T-helper 9 cell (primary cell): ENCODE measurements at places on chromosomes 3 and 15.

DNA sequence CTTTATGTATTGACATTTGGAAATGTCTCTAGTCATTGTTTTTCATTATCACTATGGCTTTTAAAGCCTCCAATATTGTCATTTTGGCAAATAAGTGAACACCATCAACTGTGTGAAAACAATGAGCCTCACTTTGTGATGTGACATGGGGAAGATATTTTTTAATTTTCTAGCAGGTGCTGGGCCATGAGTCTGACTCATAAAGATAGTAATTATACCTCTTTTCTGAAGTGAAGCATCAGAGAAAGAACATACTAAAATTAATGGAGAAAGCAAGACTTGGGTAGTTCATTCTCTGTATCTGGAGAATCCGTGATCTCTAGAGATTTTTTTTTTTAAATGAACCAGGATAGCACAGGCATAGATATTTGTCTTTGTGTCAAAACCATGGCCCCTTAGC is 100.8 kb downstream of the CCNL1 start:
- DNase-seq = no peak

DNA sequence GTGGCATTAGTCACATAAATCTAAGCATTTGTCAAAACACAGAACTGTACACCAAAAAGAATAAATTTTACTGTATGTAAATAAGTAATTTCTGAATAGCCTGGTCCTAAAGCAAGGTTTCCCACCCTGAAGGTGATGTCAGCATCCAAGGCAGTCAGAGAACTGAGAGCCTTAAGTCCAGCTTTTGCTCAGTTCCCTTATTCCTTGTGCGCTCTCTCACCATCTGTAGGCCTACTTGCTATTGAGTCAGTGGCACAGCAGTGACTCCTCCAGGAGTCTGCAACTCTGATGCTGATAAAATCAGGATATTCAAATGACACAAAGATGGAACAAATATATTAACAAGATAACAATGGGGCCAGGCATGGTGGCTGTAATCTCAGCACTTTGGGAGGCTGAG is 22.3 kb downstream of the VPS39 start:
- no peak for DNase-seq

GRCh38 chr3:12188328-12188648 is 29.6 kb upstream of the TIMP4 start:
- DNase-seq = no peak

GRCh38 chr3:120931593-120931992 is 23.6 kb downstream of the STXBP5L start:
- DNase-seq = no peak

- DNase-seq = no peak
Measured at GRCh38 chr3:115708540-115708939, 85.2 kb downstream of the GAP43 start.

DNA sequence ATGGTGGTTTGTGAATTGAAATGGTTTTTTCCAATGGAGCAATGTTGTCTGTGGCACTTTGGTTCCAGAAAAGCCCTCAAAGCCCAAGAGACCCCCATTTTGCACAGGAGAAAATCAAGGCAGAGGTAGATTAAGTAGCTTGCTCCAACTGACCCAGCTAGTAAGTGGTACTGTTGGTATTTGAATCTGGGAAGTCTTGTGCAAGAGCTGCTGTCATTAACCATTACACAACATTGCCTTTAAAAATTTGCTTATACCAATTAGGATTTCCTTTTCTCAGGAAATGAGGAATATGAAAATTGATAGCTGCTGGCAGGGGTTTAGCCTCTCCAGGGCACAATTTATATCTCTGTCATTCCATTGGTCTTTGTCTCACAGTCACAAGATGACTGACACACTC is 102.4 kb upstream of the UBE3A start:
- no peak for DNase-seq

GRCh38 chr15:57387564-57388076 is 11.3 kb downstream of the CGNL1 start:
- no peak for DNase-seq

GRCh38 chr3:150035301-150035779 is 64.6 kb upstream of the PFN2 start:
- DNase-seq = no peak

- DNase-seq = no peak
Measured at GRCh38 chr3:54760201-54760600, 167.7 kb downstream of the LRTM1 start.

DNA sequence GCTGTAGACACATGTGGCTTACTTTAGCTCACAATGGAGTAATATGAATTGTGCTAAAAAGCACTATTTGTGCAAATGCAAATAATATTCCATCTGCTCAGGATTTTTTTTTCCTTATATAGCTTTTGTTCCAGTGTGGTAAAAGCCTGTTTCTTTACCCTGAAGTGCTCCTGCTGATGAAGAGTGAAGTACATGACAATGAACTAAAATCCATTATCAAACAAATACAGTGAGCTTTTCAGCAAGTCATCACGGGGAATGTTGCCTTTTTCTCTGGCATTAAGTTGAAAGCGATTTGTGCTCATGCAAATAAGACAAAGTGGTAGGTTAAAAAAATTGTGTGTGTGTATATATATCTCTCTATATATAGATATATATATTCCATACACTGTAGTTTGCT is 28.6 kb upstream of the CCDC39 start:
- DNase-seq = no peak

GRCh38 chr3:183350164-183350563 is 78.3 kb downstream of the MCF2L2 start:
- no peak for DNase-seq

DNA sequence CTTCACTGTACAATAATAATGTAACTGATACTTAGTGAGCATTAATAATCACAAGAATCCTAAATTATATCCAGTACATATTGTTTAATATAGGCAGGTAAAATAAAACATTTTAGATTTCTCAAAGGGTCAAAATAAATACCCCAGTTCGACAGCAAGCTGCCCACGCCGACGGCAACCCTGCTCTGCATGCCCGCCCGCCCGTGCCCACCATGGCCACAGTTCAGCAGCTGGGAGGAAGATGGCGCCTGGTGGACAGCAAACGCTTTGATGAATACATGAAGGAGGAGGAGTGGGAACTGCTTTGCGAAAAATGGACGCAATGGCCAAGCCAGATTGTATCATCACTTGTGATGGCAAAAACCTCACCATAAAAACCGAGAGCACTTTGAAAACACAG is 22.9 kb downstream of the BTBD1 start:
- DNase-seq = no peak

- no peak for DNase-seq
Measured at GRCh38 chr3:20380295-20380694, 194.3 kb upstream of the SGO1 start.

DNA sequence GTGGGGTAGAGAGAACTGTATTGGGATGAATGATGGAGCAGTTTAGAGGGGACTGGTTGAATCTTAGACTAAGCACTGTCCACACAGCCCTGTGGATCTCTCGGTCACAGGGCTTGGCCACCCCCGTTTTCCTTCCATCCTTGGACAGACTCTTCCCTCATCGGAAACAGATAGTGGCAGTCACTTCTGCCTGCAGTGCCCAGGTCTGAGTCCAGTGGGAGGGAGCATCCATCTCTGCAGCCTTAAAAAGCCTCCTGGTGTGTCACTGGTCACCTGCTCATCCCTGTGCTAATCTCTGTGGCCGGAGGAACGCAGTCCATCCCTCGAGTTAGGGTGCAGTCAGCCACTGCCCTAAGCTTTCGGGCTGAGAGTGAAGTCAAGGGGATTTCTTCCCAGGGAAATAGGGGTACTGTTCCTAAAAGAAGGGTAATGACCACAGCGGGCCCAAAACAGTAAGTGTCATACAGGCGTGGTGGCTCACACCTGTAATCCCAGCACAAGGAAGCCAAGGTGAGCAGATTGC is 32.0 kb downstream of the PLA2G4D start:
- no peak for DNase-seq

DNA sequence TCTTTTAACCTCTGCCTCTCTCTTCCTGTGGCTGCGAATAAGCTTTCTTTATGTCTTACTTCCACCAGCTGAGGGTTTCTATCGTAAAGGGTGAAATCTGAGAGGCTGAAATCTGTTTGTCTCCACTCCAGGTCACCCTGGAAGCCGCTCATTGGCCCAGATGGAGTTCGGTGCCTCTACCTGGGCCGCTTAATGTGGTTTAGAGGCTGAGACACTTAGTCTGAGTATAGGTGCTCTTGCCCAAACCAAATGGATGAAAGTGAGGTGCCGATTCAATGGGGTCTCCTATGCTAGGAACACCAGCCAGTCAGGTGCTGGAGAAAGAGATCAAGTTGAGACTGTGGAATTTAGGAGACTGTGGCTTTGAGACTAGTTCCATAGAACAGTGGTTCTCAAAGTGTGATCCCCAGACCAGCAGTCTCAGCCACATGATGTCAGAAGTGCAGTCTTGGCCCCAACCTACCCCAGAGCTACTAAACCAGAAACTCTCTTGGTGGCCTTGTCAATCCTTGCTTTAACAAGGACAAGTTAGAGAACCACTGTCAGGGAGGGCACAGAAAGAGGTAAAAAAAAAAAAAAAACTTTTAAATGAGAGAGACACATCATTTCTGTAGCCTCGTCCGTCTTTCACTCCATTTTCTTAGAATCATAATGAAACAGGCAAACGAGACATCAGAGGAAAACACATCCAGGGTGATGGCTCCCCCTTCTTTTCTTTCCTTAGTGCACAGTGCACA is 54.9 kb upstream of the CCR2 start:
- DNase-seq = no peak

DNA sequence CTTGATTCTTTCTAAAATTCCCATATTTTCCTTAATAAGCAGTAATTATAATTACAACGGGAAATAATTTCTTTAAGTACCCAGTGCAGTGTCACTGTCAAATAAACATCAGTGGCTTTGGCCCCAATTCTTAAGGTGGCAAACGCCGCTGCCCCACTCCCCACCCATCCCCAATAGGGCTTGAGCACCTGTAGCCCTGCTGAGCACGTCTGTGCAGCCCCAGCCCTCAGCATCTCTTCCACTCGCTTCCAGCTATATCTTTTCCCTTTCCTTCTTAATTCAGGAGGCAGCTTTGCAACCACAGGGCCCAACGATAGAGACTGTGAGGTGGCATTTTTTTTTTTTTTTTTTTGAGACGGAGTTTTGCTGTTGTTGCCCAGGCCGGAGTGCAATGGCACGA is 9.0 kb downstream of the PPM1M start:
- DNase-seq = no peak

DNA sequence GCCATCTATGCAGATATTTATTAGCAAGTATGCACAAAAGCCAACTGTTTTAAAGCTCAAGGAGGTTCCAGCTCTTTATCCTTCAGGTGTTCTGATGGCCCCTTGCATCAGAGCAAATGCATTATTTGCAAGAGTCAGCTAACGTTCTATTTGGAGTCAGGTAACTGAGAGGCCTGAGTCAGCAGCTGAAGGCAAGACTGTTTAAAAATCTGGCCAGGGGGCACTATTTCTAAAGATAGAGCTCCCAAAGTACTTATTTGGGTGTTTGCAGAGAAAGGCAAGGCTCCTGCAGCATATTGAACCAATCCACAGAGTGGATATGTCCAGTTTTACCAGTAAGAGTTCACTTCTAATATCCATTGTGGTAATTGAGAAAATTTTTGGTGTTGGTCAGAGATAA is 146.1 kb downstream of the LRTM1 start:
- DNase-seq = no peak

GRCh38 chr3:45981346-45982074 is 14.1 kb downstream of the FYCO1 start:
- DNase-seq = no peak

DNA sequence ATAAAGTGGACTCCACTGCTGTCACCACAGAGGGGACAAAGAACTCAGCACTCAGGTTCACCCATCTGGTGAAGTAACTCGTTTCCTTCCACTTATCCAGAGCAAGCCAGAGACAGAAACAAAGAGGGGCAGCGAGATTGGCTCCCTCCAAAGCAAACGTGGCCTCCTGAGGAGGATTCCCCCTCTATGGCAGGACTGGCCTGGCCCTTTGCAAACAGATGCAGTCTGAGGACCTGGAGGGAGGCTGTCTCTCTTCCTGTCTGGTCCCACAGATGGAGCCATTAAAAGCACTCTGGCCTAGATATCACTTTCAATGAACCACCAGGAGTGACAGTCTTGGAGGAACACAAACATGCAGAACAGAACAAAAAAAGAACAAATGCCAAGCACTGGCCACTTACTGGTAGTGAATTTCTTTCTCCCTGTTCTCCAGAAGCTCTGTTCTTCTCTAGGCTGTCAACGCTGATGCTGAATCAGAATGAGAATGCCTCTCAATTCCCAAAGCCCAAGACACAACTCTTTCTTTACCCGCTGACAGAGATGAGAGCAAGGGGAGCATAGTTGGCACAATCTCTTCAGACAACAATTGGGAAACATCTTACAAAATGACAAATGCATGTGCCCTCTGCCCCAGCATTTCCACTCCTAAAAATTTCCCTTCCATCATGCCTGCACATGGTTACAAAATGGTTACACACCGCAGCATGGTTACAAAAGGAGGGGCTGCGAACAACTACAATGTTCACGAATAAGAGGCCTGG is 14.3 kb downstream of the KLHL25 start:
- no peak for DNase-seq

GRCh38 chr3:84440291-84440690 is 518.5 kb upstream of the CADM2 start:
- no peak for DNase-seq

- DNase-seq = no peak
Measured at GRCh38 chr3:50015918-50016317, 72.8 kb upstream of the RBM5 start.

GRCh38 chr15:70258369-70259027 is 160.8 kb upstream of the TLE3 start:
- DNase-seq = peak; percentile 28

GRCh38 chr3:38487323-38487722 is 8.8 kb upstream of the EXOG start:
- no peak for DNase-seq

GRCh38 chr3:149296972-149297371 is 36.5 kb downstream of the TM4SF18 start:
- no peak for DNase-seq

DNA sequence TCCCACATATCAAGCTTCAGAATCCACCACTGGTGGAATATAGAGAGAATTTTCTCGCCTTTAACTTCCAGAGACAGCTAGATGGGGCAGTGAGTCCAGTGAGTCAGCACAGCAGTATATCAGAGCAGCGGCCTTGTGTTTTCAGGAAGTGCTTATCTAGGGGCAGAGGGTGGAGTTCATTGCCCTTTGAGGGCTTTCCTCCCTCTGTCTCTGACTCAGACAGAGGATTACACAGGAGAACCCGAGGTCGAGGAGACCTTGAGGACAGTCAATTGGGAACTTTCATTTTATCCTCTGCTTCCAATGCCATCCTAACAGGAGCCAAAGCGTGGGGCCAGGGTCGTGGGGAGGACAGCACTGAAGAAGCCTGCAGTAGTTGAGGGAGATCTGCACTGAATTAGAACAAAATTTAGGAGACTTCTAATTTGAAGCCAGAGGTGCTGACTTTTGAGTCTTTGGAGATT is 109.6 kb upstream of the UMPS start:
- DNase-seq = no peak

- no peak for DNase-seq
Measured at GRCh38 chr15:68816795-68817303, 3.8 kb downstream of the ANP32A start.

DNA sequence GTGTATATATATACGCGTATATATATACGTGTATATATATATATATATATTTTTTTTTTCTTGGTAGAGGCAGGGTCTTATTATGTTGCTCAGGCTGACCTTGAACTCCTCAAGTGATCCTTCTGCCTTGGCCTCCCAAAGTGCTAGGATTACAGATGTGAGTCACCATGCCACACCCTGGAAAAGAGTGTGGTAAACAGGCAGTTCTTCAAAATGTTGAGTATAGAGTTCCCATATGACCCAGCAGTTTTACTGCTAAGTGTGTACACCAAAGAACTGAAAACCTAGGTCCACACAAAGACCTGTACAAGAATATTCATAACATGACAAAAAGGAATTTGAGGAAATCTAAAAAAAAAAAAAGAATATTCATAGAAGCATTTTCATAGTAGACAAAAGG is 71.8 kb upstream of the GCNT3 start:
- DNase-seq = no peak
